ENCODE measurements at places on chromosomes 3 and 15.

GRCh38 chr3:115790759-115791158 is 167.4 kb downstream of the GAP43 start:
- DNase-seq: no peak

GRCh38 chr3:132898141-132898540 is 140.1 kb upstream of the TMEM108 start:
- no peak for DNase-seq

DNA sequence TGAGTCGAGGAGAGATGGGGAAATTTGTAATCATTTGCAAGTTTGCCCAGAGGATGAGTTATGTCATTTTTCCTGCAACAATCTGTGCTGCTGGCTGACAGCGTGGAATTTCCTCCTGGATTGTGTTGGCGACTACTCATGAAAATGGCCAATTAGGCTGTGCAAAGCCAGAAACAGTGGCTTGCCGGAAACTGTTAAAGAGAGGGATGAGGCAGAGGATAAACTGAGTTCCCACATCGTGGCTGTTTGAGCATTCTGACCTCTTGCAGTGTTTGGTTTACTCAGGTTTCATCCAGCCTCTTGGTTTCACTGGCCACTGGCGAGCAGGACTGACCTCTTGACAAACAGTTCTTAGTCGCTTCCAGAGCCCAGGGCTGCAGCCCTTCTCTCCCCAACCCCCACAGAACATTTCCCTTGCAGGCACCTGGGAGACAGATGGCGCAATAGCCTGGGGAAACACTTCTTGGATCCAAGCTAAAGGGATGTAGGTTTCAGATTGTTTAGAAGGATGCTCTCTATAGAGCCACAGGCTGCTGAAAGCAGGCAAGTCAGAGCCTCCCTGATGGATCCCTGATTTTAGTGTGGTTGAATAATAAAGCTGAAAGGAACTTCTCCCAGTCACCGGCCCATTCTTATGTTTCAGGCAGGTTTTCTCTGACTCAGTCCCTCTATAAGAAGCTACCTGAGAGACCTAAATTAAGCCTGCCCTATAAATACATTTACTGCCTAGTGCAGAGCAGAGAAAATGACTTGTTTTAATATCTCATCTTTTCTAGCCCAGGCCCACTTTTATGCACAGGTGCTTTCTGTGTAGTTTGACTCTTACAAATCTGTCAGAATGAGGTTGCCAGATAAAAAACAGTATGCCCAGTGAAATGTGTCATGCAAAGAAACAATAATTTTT is 92.8 kb upstream of the UBE2E1 start:
- DNase-seq: no peak

DNA sequence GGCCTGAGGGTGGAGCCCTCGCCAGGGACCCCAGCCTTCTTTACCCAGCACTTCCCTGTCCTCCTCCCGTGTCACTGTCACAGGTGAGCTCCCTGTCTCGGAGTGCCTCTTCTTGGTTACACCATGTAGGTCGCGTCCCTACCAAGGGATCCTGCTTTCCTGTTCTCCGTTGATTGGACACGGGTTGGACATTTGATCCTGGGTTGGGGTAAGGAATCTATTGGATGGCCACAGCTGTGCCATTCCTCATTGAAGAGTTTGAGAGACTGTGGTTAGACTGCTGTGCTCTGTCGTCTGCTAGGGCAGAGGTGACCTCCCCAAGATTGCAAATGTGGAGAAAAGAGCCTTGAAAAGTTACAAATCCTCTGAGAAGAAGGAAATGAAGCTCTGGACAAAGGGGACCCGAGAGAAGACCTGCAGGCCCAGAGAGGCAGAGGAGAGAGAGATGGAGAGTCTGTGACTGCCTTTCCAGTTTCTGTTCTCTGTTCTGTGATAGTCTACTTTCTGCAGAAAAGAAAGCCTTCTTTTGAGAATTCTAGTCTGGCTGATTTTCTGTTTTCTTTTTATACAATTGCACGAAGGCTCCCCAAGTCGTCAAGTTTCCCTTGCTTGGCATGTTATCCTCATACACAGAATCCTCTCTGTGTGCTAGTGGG is 325.7 kb upstream of the RGMA start:
- no peak for DNase-seq

DNA sequence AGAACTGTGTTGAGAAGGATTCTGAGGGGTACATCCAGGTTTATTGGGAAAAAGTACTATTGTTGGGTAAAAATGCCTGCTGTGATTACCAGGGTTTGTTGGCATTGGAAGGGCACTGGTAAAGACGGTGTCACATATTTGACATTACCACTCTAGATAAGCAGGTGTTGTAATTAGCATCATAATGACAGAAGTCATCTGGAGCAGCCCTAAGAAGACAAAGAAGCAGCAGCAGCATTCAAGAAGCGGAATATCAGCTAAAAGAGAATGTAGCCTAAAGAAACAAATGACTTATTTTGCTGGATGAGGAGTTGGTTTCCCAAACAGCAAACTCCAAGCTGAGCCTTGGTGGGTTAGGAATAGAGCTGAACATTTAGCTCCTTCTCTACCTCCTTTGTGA is 30.5 kb upstream of the ZFAND6 start:
- DNase-seq: no peak

DNA sequence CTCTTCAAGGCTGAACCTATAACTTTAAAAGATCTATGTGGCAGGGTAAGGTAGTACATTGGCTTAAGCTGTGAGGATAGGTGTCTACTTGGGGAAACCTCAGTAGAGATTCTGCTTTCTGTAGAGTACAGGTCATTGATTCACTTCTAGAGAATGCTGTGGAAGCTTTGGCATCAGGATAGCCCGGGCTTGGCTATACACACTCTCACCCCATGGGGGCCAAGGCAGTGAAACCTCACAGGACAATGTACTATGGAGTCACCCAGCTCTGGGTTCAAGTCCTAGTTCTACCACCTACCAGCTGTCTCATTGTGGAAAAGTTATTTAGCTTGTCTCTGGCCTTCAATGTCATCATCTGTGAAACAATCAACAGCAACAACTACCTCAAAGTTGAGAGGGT is 9.0 kb downstream of the MTFMT start:
- DNase-seq: no peak

DNA sequence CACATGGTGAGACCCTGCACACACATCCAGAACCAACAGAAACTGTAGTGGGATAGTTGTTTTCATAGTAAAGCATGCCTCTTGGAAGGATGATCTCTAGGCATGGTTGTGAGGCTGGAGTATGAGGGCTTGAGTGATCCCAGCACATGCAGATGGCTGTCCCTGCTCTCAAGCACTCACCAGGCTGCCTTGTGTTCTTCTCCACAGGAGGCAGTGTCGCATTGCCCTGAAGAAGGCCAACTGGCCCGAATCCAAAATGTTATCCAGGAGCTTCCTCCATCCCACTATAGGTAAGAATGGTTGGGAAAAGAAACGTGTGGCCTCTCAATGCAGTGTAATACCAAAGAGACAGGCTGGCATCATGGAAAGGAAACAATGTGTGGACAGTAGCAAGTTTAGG is 82.7 kb downstream of the TMEM39A start:
- DNase-seq: no peak

DNA sequence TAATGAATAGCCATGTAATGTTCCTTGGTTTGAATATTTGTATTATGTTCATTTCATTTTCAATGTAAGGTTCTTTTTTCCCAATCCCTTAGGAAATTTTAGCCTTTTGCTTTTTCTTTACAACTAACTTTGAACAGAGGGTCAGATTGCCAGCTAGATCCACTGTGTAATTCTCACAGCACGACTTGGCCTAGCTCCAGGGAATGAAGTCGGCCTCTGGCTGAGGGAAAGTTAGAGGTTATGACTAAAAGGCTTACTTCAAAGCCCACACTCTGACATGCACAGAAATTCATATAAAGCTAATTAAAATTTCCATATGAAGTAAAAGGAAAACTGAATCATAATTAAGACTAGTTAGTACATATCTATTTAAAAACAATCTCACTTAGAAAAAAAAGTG is 38.7 kb downstream of the ROBO1 start:
- no peak for DNase-seq

DNA sequence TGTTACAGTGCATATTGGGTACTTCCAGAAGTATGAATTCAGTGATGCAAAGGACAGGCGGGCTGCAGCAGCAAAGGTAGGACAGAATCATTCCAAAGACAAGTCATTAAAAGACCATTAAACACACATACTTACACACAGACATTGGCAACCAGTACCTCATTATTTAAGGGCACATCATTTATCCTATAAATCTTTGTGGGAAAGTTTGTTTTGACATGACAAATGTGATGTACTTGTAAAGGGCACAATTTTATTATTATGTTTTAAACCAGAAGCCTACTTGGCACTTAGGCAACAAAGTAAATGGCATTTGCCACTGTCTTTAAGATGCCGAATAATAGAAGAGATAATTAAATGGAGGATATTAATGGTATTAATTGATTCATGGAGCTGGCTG is 22.7 kb downstream of the ARIH1 start:
- DNase-seq: no peak

- DNase-seq: no peak
Observed at GRCh38 chr3:30661098-30661873, 54.9 kb downstream of the TGFBR2 start.

GRCh38 chr15:29570948-29571791 is 251.1 kb downstream of the TJP1 start:
- DNase-seq: no peak

- DNase-seq: no peak
Observed at GRCh38 chr3:174132421-174133042, 726.6 kb upstream of the NAALADL2 start.

GRCh38 chr3:31106912-31107311 is 212.5 kb upstream of the GADL1 start:
- no peak for DNase-seq

- DNase-seq: no peak
Observed at GRCh38 chr15:28989239-28989830, 103.6 kb downstream of the APBA2 start.

- no peak for DNase-seq
Observed at GRCh38 chr3:99825004-99825640, 7.5 kb downstream of the CMSS1 start.

GRCh38 chr3:98744283-98744682 is 18.9 kb upstream of the ST3GAL6 start:
- DNase-seq: no peak

DNA sequence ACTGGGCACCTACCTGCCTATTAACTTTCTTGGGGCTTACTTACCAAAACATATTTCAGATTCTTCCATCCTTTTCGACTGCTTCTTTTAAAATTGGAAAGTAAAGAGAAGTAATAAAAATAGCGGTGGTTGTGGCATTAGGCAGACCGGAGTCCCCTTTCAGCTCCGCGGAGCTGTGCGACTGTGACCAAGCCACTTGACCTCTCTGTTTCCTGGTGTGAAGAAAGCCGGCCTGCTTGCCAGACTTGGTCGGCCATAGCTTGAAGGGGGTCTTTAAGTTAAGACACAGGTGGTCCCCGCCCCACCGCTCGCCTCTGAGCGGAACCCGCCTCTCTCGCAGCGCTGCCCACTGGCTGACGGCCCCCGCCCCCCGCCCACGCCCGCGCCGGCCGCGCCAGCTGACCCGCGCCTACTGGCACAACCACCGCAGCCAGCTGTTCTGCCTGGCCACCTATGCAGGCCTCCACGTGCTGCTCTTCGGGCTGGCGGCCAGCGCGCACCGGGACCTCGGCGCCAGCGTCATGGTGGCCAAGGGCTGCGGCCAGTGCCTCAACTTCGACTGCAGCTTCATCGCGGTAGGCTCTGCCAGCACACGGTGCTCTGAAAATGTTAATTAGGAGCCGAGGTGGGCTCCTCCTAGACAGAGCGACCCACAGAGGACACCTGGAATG is 18.3 kb downstream of the NOX5 start:
- no peak for DNase-seq

Measured in right lobe of liver (tissue), 6 donors.